Suppressor macrophage (primary cell): ENCODE measurements at places on chromosomes 11 and 22.

DNA sequence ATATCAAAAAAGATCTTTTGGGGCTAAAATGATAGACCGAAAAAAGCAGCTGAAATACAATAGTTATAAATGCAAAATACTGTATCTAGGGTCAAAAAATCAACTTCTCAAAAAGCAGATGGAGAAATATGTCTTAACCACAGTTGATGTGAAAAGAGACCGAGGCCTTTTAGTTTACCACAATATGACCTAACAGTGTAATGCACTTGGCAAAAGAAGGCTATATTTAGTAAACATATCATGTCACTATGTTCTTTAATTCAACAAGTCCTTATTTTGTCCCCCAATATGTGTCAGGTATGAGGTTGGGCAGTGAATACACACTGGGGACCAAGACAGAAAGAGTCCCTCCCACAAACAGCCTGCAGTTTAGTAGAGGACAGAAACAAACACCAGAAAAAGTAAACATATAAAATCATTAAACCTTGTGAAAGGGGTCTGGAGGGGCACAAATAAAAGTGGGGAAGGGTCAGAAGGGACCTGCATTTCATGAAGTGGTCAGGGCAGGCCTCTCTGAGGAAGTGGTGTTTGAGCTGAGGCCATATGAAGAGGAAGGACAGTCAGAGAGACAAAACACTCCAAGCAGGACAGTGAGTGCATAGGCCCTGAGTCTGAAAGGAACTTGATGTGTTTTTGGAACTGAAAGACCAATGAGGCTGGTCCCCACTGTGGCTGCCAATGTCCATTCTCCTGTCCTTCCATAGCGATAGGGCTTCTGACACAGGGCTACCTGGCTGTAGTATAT lies 53.4 kb downstream of the LIF start:
- peak; percentile 63 for DNase-seq

- DNase-seq: no peak
Observed at GRCh38 chr11:45212566-45213315, 66.3 kb downstream of the PRDM11 start.

- no peak for DNase-seq
Observed at GRCh38 chr11:102205805-102206204, 95.6 kb downstream of the YAP1 start.

DNA sequence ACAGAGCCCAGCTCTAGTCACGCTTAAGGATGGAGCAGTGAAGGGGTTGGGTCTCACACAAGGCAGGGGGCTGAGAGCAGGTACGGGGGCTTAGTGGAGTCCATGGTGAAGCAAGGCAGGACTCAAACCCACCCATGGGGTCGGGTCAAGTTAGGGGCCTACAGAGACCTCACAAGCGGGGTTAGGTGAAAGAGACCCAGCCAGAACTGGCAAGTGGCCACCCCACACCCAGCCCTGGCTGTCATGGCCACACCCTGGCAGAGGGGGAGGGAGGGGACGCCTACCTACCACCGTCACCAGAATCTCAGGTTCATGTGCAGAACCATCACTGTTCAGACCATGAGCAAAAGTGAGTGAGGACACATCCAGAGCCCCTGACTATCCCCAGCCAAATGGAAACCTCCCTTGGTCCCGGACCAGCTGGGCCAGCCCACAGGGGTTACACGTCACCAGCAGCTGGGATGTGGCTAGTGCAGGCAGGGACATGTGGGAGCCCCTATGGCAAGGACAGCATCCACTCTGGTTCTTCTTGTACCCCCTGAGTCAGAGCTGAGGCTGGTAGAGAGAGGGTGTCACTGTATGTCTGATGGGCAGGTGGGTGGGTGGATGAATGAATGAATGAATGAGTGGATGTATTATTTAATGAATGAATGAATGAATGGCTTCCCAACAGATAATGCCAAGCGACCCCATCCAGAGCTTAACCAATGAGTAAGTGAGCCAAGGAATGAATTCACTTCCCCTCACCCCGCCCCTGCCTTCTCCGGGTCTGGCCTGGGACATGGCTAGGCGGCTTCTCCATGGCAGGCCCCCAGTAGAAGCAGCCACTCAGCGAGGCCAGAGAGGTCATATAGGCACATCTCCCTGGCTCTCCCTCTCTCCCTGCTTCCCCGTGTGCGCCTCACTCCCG lies 681.6 kb downstream of the TBC1D22A start:
- DNase-seq: no peak

- no peak for DNase-seq
Observed at GRCh38 chr22:22460635-22461034, 47.9 kb downstream of the ZNF280B start.

DNA sequence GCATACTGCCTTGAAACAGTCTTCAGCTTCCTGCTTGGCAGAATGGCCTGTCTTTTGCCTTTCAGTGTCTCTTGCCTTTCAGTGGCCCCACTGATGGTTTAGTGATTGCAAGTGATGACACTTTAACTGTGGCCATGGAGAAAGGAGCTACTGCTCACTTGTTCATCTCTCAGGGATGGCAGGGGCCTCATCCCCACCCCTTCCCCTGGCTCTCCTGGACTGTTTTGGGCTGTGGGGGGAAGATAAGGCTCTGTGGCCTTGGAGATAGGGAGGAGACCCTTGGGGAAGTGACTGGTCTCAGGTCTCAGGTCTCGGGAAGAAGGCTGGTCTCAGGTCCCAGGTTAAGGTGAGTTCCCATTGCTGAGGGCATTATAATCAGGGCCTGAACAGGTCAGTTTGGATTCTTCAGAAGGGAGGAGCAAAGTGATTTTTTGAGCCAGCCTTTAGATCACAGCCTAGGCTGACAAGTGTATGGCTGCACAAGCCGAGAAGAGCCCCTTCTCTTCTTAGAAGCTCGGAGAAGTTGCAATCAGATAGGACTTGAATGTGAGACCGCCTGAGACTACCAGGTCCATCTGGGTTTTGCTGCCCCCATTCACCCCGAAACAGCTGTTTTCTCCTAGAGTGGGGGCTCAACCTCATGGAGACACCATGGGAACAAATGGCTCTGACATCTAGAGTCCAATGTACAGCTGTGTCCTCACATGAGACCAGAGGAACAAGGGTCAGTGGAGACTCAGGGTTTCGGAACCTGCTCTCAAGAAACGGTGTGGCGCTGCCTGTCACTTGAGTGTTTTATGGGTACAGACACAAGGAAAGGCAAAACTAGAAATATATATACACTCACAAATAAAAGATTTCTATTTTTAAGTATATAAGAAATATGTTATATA lies 15.9 kb upstream of the P2RY2 start:
- no peak for DNase-seq

GRCh38 chr22:38482662-38483308 lies 14.9 kb downstream of the KDELR3 start:
- no peak for DNase-seq

DNA sequence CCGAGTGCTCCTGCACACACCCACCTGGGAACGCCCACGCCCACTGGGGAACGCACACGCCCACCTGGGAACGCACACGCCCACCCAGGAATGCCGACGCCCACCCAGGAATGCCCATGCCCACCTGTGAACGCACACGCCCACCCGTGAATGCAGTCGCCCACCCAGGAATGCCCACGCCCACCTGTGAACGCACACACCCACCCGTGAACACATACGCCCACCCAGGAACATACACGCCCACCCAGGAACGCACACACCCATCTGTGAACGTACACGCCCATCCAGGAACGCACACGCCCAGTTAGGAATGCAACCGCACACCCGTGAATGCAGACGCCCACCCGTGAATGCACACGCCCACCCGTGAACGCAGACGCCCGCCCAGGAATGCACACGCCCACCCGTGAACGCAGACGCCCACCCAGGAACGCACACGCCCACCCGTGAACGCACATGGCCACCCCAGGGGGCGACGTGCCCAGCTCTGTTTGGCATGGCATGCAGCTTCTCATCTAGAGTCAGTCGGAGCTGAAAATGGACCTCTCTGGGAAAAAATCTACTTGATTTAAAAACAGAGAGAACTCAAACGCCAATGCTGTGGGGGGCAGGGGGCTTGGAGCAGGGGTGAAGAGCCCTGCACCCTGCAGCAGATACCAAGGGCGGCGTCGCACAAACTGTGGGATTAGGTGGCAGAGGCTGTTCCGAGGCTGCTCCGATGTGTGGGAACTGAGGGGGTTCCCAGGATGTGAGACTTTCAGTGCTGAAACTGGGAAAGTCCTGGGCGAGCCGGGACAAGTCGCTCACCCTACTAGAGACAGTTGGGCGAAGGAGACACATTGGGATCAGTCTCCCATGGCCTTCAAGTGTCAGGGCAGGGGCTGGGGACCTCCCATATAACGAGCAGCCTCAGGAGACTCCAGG lies 83.3 kb downstream of the MYEOV start:
- no peak for DNase-seq

DNA sequence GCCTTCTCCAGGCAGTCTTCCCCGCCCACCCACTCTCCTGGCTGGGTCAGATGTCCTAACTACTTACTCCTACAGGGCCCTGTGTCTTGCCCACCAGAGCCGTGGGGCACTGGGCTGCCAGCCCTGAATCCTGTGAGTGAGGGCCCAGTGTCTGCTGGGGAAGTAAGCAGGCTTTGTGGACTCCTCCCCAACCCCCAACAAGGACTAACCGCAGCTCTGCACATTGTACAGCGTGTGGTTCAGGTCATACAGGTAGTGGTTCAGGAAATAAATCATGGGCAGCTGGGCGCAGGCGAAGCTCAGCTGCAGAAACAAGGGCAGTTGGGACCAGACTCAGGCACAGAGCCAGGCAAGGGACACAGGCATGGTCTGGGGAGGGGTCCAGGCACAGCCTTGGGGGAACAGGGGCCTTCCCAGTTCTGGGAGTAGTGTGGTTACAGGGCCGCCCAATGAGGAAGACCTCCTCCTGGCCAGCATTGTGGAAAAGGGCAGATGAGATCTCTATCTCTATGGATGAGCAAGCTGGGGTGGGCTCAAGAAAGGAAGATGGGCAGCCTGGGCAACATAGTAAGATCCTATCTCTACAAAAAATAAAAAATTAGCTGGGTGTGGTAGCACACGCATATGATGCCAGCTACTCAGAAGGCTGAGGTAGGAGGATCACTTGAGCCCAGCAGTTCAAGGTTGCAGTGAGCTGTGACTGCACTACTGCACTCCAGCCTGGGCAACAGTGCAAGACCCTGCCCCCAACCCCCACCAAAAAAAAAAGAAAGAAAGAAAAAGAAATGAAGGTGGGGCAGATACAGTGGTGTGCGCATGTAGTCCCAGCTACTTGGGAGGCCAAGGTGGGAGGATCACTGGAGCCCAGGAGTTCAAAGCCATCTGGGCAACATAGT lies 5.5 kb downstream of the UNC93B1 start:
- peak; percentile 23 for DNase-seq

- no peak for DNase-seq
Observed at GRCh38 chr11:16410479-16410878, 54.1 kb upstream of the SOX6 start.

DNA sequence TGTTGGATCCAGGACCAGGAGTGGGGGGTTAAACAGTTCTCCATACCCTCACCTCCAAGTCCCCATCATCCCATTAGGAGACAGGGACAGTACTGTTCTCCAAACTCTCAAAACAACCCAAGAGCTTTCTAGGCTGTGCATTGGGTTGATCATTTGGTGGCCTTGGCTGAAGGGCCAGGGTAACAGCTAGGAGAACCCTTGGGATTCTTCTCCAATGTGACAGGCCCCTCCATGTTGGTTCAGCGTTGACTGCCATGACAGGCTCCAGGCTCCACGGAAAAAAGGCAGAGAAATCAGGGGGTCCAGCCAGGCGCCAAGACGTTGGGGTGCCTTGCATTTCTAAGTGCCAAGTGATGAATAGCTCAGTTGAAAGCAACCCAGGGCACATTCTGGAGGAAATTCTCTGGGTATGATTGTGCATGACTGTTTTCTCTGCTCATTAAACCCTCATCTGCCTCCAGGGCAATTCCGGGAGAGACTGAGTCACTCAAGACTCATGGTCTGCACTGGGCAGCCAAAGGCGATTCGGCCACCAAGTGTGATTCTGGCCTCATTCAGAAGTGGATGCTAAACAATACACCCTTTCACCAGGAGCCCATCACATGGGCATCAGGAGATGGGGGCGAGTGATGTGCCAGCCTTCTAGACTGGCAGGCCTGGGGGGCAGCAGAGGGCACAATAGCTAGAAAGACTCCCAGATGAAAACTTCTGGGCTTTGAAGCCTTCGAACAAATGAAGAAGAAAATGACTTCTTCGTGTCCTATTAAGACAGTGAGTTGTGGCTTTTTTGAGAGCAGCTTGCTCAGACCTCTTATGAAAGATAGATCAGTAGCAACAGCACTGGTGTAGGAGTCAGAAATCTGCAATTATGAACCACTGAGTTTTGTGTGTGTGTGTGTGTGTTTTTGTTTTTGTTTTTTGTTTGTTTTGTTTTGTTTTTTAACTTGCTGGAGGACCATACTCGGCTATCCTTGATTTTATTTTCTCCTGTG lies 27.7 kb downstream of the CD44 start:
- peak; percentile 42 for DNase-seq

DNA sequence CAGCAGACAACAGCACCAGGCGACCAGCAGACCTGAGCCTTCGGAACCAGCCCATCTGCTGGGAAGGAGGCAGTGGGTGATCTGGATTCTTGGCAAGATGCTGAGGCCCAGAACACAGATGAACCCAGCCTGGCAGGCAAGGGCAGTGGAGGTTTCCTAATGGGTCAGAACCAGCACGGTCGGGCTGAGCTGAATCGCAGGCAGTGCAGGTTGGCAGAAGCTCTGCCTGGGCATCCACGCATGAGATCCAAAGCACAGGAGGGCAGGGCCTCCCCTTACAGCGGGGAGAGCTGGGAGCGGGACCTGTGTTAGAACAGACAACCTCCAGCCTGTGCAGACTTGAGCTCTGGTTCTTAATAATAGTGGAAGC lies 47.5 kb downstream of the DSCAML1 start:
- DNase-seq: no peak

DNA sequence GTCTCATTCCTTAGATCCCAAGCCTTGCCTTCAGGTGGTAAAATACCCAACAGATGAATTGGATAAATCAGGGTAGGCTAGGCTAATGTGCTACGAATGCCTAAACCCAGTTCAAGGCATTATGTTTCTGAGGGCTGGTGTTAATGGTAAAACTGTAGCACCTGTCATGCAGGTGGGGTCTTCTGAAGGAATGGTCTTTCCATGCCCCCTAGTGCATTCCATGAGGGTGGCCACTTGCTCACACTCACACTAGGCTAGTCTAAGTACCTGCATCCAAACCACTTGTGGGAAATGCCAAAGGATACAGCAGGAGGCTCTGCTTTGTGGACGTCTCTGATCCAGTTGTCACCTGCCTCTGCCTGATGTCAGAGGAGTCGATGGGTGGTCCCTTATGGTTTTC lies 24.2 kb upstream of the UCP3 start:
- DNase-seq: no peak

DNA sequence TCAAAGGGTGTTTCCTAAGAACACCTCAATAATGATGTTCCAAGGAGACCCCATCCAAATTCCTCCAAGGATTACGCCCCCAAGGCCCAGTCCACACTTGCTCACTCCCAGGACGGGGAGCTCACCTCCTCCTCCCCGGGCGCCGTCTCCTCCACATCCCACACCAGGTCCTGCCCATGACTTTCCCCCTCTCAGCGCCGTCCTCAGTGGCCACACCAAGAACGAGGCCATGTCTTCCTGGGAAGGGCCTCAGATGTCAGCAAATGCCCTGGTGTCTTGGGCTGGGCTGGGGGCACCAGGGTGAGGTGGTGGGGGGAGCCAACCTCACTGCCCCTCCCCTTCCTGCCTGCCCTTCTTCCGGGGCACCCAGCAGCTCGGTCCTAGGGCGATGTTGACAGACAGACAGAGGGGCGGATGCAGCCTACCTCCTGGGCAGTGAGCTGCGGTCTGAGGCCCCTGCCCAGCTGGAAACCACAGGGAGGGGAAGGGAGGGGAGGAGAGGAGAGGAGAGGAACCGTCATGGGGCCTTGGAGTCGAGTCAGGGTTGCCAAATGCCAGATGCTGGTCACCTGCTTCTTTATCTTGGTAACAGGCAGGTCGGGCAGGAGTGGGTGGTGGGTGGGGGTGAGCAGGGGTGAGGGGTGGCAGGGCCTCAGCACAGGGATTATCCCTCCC lies at the start of the genes C11orf21 and TSPAN32:
TSS of gene C11orf21 (minus strand) at position 288 of the 675 bp plus-strand sequence. CDS start at position 178, 110 bp downstream.
TSS of gene TSPAN32 (plus strand) at position 383 of the 675 bp plus-strand sequence. CDS start at position 520, 137 bp downstream.
- peak; percentile 90 for DNase-seq

GRCh38 chr11:126518071-126518971 lies 162.8 kb downstream of the ST3GAL4 start:
- no peak for DNase-seq
